ENCODE measurements at places on chromosomes 16 and 17. TPM values are rescaled to one million over a fixed set of nuclear protein-coding genes. Genes with fewer than 3 reads are reported as not detected.

The PITPNC1 gene
- total RNA-seq = 16.2 TPM

DNA sequence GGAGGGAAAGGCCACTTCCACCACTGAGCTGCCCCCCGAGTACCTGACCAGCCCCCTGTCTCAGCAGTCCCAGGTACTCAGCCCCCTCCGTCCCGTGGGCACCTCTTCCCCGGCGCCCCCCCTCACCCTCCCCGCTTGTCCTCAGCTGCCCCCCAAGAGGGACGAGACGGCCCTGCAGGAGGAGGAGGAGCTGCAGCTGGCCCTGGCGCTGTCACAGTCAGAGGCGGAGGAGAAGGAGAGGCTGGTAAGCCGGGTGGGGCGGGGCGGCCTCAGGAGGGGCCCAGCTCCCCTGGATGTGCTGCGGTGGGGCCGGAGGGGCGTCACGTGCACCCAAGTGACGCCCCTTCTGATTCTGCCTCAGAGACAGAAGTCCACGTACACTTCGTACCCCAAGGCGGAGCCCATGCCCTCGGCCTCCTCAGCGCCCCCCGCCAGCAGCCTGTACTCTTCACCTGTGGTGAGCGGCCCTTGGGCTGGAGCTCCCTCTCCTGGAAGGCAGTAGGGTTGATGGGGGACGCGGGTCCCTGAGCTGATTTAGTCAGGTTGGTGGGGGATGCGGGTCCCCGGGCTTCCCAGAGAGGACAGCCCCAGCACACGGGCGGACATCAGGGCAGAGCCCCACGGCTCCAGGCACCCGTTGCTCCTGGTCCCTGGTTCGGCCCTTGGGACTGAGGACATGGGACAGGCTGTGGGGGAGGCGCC, 9.5 kb upstream of the MRPL12 start:
- H3K27me3 ChIP-seq = no peaks in the 10 kb centered on the region
- H3K27ac ChIP-seq = no peak overlapping the region
- peaks cover 100% of the 10 kb centered on the region for H3K36me3 ChIP-seq
- H3K4me1 ChIP-seq = peaks cover 7% of the 10 kb centered on the region

DNA sequence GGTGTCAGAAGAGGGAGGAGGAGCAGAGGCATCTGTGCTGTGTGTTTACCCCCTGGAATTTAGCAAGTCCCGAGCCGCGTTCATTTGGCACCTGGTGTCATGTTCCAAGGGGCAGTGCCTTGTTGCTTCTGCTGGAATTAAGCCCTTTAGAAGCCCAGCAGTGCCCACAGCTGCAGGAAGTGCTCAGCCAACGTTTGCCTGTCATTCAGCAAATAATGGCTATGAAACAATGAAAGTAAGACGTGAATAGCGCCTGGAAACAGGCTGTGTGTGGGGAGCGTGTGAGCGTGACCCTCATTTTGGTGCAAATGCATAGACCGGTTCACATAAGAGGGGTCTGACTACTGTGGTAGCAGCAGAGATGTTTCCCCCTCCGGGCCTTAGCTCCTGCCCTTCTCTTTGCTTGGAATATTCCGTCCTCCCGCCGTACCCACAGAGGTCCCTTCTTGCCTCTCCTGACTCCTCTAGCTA, 5.8 kb upstream of the ATP2C2 start:
- DNase-seq = no peak
- peaks cover 29% of the 10 kb centered on the region for H3K27me3 ChIP-seq
- H3K4me3 ChIP-seq = no peak overlapping the region
- H3K36me3 ChIP-seq = no peaks in the 10 kb centered on the region

DNA sequence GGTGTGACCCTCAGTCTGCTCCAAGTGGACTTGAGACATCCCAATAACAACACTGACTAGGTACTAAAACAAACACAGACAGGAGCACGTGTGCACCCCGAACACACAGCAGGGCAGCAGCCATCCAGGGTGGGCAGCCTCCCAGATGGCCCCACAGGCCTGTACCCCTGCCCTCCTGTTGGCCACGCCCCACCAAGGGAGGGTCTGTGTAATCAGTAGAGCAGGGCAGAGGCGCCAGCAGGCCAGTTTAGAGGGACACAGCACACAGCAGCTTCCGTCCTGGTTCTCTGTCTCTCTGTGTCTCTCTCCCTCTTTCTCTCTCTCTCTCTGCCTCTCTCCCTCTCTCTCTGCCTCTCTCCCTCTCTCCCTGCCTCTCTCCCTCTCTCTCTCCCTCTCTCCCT, 21.4 kb downstream of the ACTG1 start:
- no peak overlapping the region for H3K27ac ChIP-seq
- H3K4me3 ChIP-seq = no peak overlapping the region
- no peaks in the 10 kb centered on the region for H3K36me3 ChIP-seq

DNA sequence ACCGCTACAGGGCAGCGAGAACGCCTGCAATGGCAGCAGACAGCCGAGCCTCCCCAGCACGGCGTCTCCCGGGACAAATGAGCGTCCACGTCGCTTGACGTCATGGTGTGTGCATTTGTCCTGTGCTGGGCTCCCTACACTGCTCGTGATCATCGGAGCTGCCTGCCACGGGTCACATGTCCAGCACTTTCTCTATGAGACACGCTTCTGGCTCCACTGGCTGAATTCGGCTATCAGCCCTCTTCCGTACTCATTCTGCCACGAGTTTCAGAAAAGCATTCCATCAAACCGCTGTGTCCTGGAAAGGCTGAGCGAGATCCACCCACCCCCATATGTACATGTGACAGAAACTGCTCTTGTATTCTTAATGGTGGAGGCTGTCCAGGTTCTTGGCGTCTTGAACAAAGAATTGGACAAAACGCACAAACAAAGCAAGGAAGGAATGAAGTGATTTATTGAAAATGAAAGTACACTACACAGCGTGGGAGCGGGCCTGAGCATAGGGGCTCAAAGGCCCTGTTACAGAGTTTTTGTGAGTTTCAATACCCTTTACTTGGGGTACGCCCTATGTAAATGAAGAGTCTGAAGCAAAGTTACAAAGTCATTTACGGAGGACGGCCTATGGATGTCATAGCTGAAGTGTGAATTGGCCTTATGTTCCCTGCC, 28.5 kb upstream of the SHCBP1 start:
- H3K4me1 ChIP-seq = no peaks in the 10 kb centered on the region
- peak; percentile 47 for DNase-seq
- H3K27me3 ChIP-seq = no peaks in the 10 kb centered on the region
